ENCODE measurements at places on chromosomes 3 and 15.

- DNase-seq: no peak
Measured at GRCh38 chr15:70059476-70060213, 38.1 kb downstream of the TLE3 start.

GRCh38 chr15:37682304-37682703 is 252.1 kb upstream of the TMCO5A start:
- no peak for DNase-seq

DNA sequence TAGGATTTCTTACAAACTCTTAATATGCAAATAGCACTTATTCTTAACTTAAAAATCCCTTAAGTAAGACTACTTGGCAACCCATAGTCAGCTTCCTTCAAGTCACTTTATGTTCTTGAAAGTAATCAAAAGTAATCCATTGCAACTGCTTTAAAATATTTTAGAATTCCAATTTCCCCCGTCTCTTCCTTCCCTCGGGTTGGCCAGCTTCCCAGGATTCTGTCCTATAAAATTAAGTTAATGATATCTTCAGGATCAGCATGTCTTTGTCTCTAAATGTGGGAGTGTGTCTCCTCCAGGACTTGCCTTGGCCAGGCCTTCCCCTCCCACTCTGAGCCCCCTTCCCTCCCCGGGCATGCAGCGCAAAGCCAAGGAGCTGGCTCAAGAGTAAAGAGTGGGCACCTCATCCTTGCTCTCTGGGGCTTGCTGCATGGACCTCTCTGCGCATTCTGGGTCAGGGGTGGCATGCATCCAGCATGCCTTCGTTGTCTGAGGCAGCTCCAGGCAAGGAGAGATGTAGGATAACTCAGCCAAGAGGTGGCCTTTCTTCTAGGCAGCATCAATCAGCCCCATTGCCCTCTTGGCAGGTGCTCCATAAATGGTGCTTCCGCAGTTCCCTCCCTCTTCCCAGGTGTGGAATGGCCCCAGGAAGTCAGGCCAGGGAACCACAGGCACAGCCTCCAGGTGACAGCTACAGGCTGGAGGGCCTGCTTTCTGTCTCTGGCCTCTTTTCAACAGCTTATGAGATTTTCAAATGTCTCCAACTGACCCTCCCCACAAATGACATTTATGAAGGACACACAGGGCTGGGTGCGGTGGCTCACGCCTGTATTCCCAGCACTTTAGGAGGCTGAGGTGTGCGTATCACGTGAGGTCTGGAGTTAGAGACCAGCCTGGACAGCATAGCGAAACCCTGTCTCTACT is 108.7 kb upstream of the ALDH1A3 start:
- DNase-seq: no peak

DNA sequence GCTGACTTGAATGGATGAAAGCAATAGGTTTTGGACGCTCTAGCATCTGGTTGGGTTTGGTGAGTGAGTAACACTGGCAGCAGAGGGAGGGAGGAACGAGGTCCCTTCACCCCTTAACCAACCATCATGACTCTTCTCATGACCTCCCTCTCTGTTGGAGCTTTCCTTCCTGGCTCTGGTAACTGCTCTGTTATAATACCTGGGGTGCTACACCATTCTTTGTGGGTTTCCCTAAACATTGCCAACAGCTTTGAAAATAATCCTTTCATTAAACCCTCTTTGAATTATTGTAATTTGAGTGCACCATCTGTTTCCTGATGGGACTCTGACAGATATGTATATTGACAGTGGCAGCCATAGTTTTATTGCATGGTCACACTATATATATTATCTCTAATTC is 146.2 kb upstream of the PTPRG start:
- no peak for DNase-seq

GRCh38 chr15:60411774-60412425 is 14.1 kb upstream of the ANXA2 start:
- DNase-seq: no peak
